ENCODE measurements at places on chromosomes 7 and 10.

- DNase-seq = no peak
Observed at GRCh38 chr7:127478024-127478355, 85.5 kb upstream of the ZNF800 start.

DNA sequence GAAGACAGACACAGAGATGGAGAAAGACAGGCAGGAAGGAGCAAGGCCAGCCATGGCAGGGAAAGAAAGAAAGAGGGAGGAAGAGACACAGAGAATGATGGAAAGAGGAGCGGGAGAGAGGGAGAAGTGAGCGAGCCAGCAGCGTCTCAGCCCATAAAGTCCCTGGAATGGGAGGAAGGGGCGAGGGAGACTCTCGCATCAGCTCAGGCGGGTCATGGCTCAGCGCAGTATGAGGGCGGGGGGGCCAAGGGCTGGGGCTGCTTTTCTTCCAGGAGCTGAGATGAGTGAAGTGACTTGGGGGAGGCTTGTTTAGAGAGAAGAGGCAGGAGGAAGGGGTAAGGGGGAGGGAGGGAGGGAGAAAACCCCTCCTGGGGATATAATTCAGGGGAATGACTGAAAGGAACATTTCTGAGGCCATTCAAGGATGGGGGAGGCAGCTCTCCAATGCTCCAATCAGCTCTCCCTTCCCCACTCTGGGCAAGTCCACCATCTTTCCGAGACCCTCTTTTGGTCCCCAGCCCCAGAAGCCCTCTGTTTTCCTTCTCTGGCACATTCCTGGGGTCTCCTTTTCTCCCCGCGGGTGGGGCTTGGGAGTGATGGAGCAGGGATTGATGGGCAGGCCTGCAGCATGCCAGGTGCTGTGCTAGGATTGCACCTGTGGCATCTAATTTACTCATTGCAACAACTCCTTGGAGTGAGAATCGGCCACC is 87.9 kb downstream of the HIF1AN start:
- DNase-seq = no peak

GRCh38 chr10:61894133-61894532 is 7.4 kb upstream of the ARID5B start:
- DNase-seq = no peak

- no peak for DNase-seq
Observed at GRCh38 chr10:77424257-77424656, 213.4 kb downstream of the KCNMA1 start.

DNA sequence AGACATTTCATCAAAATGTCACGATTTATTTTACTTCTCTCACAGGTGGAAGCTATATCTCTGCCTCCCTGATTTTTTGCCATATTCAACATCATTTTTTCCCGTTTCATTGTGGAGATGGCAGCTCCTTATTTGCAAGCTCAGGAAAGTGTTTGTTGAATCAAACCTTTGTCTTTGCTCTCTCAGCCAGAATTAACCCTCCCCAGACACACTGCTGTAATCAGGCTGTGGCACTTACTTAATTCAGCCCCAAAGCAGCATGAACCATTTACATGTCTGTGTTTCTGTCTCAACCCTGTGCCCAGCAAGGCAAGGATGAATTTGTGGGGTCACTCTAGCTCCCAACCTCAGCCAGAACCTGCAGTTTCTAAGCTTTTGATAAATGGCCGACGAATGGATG is 397.2 kb downstream of the TCERG1L start:
- DNase-seq = no peak

- no peak for DNase-seq
Observed at GRCh38 chr10:24432478-24433416, 223.8 kb downstream of the KIAA1217 start.

All from psoas muscle (tissue), 8 donors.